Esophagus mucosa (tissue), 1 donor: ENCODE measurements at places on chromosomes 12 and 14. TPM values are rescaled to one million over a fixed set of nuclear protein-coding genes. Genes with fewer than 3 reads are reported as not detected.

DNA sequence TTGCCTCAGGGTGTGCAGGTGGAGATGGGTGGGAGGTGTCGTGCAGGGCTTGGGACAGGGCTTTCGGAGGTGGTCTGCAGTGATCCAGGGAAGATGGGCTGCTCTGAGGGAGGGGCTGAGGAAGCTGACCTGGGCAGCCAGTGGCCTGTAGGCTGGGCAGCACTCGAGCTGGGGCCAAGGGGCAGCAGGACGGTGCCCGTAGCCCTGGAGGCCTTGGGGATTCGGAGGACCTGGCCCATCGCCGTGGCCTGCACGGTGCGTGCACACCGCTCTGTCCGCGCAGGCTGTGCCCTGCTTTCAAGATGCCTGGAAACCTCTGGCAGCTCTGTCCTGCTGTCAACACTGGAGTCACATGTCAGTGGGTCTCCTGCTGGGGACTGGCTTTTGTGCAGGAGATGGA, 9.1 kb downstream of the PACS2 start:
- peak; percentile 9 for ATAC-seq

DNA sequence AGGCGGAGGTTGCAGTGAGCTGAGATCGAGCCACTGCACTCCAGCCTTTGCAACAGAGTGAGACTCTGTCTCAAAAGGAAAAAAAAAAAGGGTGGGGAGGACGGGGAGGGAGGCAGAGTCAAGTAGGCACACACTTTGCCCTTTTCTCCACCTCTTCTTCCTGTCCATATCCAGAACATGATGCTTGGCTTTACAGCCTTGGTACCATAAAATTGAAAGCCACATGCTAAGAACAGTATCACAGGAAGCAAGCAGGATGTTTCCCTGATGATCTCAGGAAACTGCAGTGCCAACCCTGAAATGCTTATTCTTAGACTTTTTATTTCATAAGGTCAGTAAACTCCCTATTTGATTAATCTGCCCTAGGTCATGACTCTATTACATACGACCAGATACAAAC, 32.5 kb upstream of the YAF2 start:
- ATAC-seq, result no peak

The TAS2R7 gene
- not detected for total RNA-seq

The NDRG2 gene
- 54.7 TPM for total RNA-seq

The LHX5 gene
- total RNA-seq, result not detected

The GLIPR1L2 gene
- total RNA-seq, result 0.24 TPM

DNA sequence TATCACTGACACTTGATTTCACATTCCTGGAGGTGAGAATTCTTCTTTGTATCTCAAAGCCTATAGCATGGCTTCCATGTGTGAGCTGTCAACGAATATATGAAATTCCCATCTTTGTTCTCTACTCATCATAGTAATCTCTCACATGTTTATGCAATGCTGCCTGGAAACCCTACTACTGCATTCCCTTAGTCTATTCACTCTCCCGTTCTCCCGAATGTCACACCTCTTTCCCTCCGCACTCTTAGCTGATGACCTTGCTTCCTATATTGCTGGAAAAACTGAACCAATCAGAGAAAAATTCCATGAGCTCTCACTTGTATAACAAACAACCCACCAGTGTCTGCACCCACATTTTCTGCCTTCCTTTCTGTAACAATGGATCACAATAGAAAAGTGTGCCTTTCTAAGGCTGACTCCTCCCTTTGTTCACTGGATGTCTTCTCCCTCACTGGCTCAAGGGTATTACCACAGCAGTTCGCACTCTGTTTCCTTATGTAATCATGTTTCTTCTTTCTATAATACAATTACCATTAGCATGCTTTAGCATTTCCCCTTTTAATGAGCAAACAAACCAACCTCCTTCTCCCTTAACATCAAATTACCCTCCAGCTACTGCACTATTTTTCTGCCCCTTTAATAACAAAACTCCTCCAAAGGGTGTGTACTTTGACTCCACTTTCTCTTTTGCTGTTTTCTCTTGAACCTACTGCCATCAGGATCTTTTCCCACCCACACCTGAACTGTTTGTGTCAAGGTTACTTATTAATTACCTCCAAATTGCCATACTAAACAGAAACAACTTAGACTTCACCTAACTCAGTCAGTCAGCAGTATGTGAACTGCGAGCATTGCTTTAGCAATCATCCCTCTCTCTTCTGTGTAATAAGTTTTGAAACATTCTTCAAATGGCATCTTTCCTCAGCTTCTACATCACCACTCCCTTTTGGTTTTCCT, 63.9 kb upstream of the CCDC196 start:
- no peak for ATAC-seq

- ATAC-seq, result no peak
Observed at GRCh38 chr14:85604714-85605113, 74.8 kb downstream of the FLRT2 start.

DNA sequence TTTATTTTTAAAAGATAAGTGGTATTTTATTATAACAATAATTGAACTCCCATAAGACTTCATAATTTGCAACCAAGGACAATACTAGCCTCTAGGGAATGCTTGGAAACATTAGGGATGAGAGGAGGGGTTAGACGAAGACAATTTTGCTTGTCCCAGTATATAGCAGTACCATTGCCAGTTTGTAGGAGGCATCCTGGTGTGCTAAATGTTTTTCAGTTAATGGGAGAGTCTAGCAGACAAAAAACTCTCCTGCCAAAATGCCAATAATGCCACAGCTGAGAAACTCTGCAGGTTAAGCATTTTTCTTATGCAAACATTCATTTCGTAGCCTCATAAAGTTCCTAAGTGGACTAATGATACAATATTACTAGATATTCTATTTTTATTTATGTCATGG, 38.1 kb downstream of the RASSF9 start:
- ATAC-seq, result no peak

DNA sequence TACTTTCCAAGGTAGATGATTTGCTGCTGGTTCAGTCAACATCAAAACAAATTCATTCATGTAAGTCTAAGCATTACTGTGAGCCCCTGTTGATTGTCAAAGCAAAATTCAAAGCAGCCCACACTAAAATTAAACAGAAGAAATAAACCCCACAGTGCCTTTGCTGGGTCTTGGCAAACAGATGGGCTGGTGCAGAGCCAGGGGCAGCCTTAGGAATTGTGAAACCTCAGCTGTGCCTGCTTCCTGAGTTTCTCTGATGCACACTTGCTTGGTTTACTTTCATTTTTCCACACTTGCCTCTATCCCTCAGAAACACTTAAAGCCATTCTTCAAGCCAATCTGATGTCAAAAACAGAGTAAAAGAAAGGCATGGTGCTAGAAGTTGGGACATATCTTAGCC, 6.6 kb upstream of the PLEKHG7 start:
- ATAC-seq, result no peak

The KRT72 gene
- not detected for total RNA-seq

DNA sequence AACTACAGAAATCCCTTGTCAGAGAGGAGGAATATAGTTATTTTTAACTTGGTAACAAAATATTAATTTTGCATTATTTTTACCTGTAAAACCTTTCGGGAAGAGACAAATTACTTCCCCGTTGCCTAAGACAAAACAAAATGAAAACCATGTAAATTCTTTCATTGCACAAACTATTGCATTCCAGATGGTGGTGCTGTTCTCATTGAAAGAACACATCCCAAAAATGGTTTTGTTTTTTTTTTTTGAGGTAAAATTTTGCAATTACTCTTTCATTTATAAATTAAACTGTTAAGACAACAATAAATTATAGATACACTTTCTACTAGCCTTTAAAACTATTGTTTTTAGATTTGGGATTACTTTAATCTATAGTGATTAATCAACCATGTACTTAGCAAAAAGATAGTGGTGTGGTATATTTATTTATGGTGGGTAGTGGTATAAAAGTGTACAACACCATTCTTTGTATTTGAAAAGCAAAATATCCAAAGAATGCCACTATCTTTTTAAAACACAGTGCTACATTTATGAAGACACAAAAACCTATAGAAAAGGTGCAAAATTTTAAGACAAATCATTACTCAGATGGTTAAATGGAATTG, 115.5 kb downstream of the SLC38A1 start:
- no peak for ATAC-seq

The KRT8 gene
- 40.1 TPM for total RNA-seq

The GNB3 gene
- total RNA-seq, result not detected

DNA sequence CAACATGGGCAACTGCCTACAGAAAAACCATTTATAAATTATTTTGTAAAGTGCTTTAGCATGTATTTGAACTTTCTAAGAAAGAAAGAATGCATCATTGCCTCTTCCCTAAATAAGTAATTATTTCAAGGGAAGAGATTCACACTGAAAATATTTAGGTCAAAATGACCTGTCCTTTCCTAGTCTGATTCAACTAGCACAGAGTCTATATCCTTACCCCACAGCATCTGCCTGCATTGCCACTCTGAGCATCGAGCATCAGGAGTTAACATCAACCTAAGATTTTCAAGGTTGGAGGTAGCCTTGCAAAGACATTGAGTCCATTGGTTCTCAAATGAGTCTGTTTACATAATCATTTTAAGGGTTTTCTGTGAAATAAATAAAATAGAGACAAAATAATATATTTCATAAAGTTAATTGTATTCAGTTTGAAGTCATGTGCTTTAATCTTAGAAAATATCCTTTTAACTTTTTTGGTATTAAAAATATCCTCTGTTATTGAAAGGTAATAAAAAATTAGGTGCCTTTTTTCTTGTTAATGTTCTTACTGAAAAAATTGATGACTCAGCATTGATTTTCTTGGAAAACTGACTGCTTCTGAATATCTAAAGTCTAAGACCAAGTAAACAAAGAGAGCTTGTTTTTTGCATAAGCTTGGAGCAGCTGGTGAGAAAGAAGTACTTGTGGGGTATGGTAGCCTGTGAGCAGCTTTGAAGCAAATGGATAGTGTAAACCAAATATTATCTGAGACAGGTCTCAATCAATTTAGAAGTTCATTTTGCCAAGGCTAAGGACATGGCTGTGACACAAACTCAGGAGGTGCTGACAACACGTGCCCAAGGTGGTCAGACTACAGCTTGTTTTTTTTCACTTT, 269.0 kb upstream of the CLEC14A start:
- no peak for ATAC-seq

DNA sequence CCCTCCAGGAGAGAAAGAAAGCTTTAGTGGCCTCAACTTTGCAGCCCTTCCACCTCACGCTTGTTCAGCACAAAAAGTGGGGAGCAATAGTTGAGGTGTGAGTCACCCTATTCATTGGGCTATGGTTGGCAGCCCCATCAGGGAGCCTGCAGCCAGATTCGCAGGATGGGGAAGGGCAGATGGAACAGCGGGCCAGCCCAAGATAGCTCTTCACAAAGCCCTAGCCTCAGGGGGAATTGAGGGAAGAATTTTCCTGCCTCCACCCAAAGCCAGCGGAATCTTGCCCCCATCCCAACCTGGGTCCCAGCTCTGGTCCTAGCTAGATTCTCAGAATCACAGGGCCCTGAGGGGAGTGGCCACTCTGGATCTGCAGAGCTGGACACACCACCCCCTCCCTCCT, 3.6 kb upstream of the KRT5 start:
- ATAC-seq, result peak; percentile 27

- peak; percentile 39 for ATAC-seq
Observed at GRCh38 chr14:52043690-52044089, 25.2 kb downstream of the NID2 start.

The NRDE2 gene
- total RNA-seq, result 12.2 TPM

DNA sequence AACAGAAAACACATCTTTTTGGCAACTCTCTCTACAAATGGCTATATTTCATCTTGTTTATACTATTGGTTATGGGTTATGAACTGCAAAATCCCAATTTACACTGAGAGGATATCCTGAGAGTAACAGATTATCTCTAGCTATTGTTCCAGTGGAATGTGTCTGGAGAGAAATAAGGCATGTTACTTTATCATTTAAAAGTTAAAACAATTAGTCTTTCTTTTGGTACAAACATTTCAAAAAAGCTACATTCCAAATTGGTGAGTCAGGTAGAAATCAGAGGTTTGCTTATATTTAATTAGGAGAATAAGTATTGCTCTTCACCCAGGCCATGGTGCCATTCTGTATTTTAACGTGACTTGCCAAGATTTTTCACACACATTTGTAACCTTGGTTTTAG, 411.6 kb downstream of the CCER1 start:
- ATAC-seq, result no peak

DNA sequence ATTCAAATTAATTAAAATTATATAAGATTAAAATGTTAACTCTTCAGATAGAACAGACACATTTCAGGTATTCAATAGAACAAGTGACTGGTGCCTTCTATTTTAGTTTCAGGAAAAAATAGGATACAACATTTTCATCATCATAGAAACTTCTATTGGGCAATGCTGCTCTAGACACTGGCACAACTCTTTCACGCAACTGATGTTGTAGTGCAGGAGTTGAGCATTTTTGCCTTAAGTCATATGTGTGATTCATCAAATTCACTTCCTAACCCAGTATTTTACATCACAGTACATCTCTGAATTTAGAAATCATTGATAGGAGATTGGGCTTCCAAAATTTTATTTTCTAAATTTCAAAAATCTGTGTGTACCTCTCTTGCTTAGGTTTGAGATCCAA, 215.4 kb upstream of the DIO2 start:
- ATAC-seq, result no peak

The CNTN1 gene
- 9.8 TPM for total RNA-seq

The RASSF9 gene
- 4.6 TPM for total RNA-seq

The IFT81 gene
- total RNA-seq, result 2.5 TPM

DNA sequence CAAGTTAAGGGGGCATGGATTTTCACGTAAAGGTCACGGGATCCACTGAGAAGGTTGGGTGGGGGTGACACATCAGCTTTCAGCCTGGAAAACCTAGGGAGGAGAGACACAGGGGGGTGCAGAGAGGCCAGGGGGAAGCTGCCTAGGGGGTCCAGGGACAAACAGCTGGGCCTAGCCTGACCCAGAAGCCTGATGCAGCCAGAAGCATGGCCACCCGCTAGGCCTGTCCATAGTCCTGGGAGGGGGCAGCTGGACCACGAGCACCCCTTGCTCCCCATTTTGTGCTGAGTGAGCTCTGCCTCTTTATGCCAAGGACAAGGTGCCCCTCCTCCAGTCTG, 322.7 kb upstream of the RTL1 start:
- no peak for ATAC-seq

GRCh38 chr12:56321027-56321426, 5.2 kb upstream of the CNPY2 start:
- no peak for ATAC-seq

DNA sequence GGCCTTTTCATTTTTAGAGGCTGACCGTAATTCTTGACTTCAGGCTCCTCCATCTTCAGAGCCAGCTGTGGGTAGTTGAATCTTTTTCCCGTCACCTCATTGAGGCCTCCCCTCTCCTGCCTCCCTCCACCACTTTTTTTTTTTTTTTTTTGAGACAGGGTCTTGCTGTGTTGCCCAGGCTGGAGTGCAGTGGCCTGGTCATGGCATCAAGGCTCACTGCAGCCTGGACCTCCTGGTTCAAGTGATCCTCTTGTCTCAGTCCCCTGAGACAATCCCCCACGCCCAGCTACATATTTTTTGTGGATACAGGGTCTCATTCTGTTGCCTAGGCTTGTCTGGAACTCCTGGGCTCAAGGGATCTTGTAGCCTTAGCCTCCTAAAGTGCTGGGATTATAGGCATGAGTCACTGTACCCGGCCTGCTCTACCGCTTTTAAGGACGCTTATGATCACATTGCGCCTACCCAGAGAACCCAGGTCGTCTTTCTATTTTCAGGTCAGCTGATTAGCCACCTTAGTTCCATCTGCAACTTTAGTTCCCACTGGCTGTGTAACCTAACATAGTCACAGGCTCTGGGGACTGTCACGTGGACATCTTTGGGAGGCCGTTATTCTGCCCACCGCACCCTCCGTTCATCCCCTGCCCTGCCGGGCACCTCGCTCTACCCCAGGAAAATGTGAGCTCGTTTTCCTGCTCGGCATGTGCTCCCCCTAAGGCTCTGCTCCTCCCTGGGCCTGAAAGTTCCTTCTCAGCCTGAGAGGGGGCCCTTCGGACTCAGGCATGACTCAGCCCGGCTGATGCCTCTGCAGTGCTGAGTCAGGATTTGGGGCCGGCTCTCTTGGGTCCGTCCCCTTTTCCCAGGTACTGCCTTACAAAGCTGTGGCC, 13.4 kb downstream of the TNFAIP2 start:
- peak; percentile 77 for ATAC-seq
